ENCODE measurements at places on chromosomes 6 and 20.

- no peak for DNase-seq
These were observed 76.3 kb downstream of the ASXL1 start for GRCh38 chr20:32434434-32434833.

GRCh38 chr6:166952121-166952520, 4.2 kb downstream of the RNASET2 start:
- no peak for DNase-seq

- DNase-seq, result no peak
These were observed 1282.3 kb upstream of the GJE1 start for GRCh38 chr6:140850438-140850837.

DNA sequence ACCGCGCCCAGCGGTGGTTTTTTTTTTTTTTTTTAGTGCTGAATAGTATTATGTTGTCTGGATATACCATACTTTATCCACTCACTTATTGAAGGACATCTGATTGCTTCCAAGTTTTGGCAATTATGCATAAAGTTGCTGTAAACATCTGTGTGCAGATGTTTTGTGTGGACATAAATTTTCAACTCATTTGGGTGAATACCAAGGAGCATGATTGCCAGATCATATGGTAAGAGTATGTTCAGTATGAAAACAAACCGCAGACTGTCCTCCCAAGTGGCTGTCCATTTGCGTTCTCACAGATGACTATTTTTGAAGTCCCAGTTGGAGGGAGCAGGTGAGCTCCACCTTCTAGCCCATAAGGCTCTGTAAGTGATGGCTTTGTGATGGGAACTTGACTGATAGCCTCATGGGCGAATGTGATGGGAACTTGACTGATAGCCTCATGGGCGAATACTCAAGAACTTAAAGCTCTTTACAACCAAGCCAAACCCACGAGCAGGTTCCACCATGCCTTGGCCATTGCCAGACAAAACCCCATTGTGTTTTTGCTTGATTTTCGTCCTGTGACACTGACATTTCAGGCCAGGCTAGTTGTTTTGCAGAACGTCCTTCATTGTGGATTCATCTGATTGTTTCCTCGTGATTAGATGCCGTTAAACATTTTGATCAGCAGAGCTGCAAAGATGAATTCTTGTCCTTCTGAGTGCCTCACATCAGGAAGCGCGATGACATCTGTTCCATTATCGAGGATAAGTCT, 51.0 kb downstream of the ZBTB2 start:
- DNase-seq, result no peak

DNA sequence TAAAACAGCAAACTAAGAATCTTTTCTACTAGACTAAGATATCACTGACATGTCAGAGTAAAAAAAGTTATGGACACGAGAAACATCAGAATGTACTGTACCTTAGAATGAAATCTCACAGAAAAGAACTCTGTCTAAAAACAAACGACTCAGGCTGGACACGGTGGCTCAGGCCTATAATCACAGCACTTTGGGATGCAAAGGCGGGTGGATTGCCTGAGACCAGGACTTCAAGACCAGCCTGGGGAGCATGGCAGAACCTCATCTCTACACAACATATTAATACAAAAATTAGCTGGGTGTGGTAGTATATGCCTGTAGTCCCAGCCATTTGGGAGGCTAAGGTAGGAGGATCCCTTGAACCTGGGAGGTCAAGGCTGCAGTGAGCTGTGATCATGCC, 122.6 kb downstream of the PRND start:
- DNase-seq, result no peak

GRCh38 chr6:110355727-110356126, 2.4 kb downstream of the METTL24 start:
- DNase-seq, result no peak

GRCh38 chr20:33506576-33506975, 16.7 kb downstream of the CBFA2T2 start:
- no peak for DNase-seq

DNA sequence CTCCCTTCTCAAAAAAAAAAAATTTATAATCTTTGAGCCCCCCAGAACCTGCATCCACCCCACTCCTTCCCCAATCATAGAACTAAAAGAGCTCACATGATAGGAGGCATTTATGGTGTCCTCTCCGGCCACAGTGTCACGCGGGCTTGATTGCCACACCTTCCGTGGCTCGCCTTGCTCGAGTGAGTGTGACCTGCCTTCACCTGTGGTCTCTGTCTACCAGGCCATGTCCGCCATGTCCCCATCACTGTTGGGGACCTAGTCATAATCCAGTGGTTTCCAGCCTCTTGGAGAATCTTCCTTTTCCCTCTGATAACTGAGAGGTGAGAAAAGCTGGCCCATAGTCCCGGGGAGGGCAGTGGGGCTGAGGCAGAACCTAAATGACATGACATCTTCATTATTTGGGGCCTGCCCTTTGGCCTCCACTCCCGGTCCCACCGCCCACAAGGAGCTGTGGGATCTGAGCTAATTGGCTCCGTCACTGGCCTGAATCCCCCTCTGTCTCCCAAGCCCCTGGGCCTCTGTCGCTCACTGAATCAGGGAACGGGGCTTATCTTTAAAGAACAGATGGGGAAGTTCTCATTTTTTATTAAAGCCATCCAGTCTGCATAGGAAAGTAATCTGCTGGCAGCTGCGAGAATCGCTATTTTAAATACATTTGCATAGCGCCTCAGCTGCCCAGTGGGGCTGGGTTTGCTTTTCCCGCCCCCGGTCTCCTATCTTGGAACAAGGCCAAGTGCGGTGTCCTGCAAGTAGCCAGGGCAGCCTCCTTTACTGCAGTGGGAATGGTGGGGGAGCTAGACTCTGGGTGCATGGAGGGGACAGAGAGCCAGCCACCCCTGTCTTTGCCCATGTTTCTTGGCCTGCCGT, 197.6 kb upstream of the PMEPA1 start:
- no peak for DNase-seq

- no peak for DNase-seq
These were observed 140.3 kb downstream of the SYNDIG1 start for GRCh38 chr20:24609757-24610156.

DNA sequence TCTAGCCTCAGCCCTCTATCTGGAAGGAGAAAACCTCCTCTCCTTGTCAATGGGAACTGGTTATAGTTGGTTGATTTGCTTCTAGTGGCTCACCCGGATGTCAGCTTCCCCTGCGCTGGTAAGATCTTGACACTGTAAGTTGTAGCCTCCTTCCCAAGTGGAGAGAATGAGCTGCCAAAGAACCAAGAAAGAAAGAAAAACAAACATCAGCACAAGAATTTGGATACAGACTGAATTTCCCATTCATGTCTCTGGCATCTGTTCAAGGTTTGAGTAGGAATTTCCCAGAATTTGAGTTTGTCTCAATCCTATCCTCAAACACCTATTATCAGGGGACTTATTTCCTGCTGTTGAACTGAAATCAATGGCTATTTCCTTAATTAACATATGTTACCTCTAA, 44.1 kb downstream of the ELOVL2 start:
- DNase-seq, result no peak

DNA sequence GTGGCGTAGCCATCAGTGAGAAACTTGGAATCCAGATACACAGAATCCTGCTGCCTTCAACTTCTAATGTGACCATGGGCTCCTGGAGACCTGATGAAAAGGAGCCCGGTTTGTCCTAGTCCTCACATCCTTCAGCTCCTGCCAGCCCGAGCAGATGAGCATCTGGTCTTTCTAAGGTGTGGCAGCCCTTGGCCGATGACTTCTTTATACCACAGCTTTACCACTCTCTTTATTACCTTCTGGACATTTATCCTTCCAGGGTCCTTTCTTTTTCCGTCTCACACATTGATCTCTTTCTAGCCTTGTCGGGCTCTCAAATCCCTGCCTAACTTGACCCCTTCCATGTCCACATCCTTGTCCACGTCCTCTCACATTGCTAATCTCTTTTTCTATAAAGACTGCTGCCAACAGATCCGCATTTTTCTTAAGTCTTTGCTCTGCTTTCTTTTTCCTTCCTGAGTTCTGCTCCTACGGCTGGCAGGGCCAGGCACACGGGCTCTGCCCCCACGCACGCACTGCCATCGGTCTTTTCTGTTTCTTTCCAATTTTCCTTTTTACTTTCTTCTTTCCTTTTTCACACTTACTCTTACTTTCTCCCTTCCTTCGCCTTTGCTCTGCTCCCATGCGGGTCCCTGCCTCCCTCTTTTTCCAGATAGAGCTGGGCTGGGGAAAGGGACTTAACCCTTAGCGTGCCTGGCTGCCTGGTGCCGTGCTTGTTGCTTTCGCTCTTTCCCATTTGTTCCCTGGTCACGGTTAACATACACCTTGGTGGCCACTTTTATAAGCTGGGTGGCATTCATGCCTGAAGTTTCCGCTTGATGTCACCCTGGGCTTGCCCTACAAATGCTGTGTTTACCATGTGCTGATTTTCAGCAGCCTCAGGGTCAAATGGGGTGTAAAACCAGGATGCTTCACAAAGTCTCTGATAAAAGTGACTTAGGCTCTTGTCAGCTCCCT, 9.4 kb upstream of the GMPR start:
- no peak for DNase-seq

GRCh38 chr6:88780714-88781389, 182.6 kb downstream of the RNGTT start:
- peak; percentile 6 for DNase-seq

DNA sequence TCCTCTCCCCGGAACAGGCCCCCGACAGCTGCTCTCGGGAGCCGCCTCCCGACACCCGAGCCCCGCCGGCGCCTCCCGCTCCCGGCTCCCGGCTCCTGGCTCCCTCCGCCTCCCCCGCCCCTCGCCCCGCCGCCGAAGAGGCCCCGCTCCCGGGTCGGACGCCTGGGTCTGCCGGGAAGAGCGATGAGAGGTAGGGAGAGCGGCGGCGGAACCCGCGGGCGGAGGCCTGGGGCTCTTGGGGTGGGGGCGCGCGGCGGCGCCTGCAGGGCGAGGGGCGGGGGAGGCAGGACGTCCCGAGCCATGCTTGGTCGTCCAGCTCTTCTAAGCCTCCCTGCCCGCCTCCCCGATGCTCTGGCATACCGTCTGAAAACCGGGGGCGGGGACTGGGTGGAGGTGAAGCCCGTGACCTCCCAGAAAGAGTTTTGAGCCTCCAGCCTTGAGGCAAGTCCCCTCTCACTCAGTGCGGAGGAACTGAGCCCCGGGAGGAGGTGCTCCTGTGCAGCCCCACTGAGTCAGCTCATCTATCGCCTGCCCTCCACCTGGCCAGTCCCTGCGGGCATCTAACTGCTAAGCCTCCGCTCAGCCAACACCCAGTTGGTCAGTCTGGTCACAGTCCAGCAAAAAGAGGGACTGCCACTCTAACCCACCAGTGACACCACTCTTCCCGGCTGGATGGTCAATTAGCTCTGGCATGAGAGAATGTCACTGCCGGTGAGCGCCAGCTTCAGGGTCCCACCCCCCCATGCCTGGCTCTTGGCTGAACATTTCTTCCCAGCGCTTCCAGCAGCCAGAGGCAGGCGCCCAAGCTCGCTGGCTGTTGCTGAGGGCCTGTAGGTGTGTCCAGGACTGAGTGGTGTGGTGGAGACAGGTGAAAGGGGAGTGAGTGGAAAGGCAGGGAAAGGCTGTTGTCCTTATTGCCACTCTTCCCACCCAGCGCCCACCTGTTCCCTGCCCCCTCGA, 482 bp downstream of the DDR1 start:
- peak; percentile 27 for DNase-seq

DNA sequence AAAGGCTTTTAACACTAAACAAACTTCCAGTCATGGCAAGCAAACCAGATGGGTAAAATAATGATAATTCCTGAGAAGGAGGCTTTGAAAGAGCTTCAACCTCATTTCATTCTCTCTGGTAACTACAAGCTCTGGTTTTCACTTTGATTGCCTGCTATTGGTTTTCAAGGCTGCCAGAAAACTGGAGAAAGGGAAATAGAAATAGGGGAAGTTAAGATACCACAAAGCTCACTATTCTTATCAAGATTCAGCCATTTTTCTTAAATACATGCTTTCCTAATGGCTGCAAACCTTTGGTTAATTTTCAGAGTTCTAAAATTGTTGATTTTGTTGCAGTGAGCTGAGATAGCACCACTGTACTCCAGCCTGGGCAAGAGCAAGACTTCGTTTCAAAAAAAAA, 42.5 kb upstream of the NELFCD start:
- no peak for DNase-seq

DNA sequence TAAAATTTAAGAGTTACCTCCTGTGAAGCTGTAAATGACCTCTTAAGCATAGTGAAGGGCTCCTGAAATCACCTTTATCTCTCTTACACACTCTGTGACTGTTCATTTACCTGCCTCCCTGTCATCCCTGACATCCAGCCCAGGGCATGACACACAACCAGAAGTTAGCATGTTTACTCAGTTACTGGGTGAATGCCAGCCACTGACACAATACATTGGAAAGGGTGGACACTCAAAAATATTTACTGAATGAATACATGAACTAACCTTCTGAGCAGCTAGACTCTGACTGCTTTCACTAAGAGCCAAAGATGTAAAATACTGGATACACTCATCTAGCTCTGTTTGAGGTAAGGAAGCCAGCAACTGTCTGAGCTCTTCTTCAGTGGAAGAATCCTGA, 25.3 kb downstream of the SERAC1 start:
- DNase-seq, result no peak

GRCh38 chr20:33065785-33066184, 12.1 kb downstream of the BPIFB3 start:
- DNase-seq, result no peak

GRCh38 chr6:156461647-156462046, 315.5 kb upstream of the ARID1B start:
- DNase-seq, result no peak

GRCh38 chr6:41449399-41450245, 96.6 kb upstream of the FOXP4 start:
- no peak for DNase-seq

GRCh38 chr20:63846888-63847236, 14.4 kb upstream of the ABHD16B start:
- no peak for DNase-seq

- DNase-seq, result no peak
These were observed 1293.7 kb downstream of the EPHA7 start for GRCh38 chr6:92125681-92126080.

Measured in activated T-cell treated with anti-CD3 and anti-CD28 coated beads for 48 hours (primary cell).